Sigmoid colon (tissue), 7 donors: ENCODE measurements at places on chromosomes 12 and 14.

GRCh38 chr14:75539162-75539560, 16.9 kb downstream of the BATF start:
- DNase-seq = no peak

DNA sequence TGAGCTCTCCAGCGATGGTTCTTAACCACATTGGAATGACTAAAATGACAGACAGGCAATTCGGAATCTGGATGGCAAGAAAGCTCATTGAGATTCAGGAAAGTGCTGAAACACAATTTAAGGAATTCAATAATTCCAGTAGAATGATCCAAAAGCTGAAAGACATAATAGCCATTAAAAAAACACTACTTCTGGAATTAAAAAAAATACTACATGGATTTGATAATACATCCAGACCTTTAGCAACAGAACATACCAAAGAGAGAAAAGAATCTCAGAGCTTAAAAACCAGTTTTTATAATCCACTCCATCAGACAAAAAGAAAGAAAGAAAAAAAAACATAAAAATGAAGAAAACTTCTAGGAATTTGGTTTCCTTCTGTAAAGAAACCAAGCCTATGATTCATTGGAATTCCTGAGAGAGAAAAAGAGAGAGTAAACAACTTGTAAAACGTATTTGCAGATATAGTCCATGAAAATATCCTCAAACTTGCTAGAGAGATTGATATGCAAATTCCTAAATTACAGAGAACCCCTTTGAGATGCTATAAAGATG, 52.8 kb downstream of the SLCO1B1 start:
- DNase-seq = no peak

DNA sequence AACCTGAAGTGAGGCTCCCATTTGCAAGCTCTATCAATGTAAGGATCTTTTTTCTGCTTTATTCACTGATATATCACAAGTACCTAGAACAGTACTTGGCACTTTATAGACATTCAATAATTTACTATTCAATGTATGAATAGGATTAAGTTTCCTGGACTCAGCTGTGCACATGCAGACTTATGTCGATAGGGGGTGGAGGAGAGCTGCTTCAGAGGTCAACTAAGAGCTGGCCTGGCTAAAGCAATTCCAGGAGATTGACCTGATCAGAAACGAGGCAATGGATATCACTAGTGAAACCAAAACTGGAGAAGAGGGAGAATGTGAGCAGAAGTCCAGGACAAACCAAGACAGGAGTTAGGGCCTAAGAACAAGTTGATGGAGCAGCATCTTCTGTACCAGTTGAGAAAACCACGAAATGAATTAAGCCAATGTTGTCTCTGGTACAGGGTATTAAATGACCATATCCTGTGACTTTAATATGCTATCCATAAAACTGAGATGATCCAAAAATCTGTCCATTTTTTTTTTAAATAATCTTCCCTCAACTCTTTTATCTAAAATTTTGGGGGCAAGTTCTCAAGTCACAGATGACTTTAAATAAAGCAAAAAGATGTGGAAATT, 169.2 kb downstream of the PIK3C2G start:
- no peak for DNase-seq

DNA sequence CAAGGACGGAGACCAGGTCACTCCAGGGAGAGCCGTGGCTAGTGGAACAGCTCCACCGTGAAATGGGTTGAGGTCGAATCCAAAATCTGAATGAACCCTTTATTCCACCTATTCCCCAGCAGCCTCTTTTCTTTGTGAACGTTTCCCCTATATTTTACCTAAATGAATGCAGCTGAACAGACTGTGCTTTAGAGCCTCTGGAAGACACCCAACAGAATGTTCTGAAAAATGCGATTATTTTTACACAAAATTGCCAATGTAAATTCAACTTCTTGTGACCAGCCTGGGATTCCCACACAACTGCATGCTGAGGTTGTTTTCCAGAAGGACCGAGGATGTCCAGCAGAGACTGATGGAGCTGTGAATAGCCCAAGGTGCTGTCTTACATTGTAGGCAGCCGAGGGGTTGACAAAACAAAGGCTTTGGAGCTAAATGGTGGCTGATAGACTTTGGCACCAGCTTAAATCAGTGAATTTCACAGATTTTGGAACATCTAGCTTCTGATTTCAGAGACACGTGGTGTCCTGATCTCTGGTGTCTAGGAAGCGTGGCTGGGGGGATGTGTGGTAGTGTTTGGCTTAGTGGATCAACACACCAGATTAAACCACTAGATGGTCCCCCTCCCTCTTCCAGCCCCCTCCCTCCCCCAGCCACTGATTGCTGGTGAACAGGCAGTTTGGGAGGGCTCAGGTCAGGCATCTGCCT, 150.4 kb downstream of the ZNF664 start:
- DNase-seq = no peak

GRCh38 chr14:77033622-77034589, 5.4 kb upstream of the IRF2BPL start:
- peak; percentile 94 for DNase-seq

DNA sequence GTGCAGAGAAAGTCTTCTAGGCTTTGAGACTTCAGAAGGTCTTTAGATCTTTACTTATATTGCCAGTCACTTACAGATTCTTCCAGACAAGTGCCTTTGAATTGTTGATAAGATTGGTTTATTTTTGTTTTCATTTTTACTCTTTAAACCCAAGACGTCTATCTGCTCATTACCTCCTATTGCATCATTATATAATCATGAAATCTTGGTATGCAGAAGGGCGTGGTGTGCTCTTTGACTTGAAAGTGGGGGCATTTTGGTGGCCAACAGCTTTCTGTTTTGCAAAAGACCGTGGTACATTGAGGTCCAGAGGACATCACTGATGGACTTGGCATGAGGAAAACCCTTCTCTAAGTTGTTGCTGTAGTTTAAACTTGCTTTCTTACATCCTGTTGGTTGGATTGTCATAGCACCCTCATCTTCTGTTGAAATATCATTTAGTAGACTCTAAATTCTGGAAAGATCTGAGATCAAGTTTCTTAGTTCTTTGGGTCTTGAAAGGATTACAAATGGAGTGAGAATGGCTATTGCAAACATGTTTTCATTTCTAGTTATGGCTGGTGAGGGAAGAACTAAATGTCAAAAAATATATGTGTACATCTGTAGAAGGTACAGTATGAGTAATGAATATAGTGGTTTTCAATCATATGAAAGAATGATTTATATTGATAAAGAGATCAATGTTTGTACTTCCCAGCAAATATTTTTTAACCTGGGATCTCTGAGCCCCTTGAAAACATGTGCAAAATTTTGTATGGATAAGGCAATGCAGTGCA, 441.8 kb downstream of the NRXN3 start:
- DNase-seq = no peak

DNA sequence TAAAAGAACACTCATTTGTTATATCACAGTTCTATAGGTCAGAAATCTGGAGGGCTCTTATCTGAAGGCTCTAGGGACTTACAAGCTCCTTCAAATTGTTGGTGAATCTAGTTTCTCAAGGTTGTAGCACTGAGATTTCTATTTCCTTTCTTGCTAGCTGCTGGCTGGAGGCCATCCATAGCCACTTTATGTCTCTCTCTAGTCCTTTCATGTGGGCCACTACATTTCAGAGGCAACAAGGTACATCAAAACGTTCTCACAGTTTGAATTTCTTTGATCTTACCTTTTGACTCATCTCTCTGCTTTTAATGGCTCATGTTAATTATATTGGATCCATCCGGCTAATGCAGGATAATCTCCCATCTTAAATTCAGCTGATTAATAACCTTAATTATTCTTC, 286.8 kb downstream of the DIO2 start:
- no peak for DNase-seq

DNA sequence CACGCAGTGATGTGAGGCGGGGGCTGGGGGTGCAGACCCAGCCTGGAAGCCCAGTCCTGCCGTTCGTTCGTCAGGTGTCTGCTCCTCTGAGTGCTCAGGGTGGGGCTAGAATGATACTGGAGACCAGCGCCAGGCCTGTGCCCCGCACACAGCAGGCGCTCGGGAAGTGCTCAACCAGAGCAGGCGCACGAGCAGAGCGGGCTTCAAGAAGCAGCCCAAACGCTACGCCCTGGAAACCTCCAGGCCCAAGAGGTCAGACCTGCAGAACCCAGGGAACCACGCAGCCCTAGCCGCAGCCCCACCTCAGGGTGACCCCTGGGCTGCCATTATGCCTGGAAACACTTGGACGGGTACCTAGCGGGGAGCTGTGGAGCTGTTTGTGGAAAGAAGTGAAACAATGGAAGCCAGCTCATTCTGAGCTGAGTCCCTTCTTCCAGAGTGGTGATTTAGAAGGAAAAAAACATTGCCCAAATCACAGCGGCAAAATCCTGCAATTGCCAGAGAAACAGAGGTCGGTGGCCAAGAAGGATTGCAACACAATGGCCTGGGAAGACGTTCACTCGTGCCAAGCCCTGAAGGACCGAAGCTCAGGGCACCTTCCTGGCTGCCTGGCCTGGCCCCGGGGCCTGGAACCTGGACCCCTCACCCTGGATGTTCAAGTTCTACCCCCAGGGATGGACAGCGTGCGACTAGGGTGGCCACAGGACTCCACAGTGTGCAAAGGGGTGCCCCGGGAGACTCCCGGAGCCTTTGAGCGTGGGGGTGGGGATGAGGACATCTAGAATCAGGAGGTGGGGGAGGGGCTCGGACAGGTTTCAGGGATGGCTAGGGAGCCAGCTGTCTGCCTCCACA, 40.4 kb upstream of the DIO3 start:
- peak; percentile 72 for DNase-seq

- no peak for DNase-seq
Measured at GRCh38 chr14:20489093-20489994, 16.0 kb upstream of the RNASE10 start.

GRCh38 chr14:32049361-32050088, 27.6 kb upstream of the ARHGAP5 start:
- no peak for DNase-seq

GRCh38 chr12:98635657-98636323, 8.8 kb downstream of the IKBIP start:
- no peak for DNase-seq

- no peak for DNase-seq
Measured at GRCh38 chr12:98743362-98743953, 98.4 kb downstream of the APAF1 start.

DNA sequence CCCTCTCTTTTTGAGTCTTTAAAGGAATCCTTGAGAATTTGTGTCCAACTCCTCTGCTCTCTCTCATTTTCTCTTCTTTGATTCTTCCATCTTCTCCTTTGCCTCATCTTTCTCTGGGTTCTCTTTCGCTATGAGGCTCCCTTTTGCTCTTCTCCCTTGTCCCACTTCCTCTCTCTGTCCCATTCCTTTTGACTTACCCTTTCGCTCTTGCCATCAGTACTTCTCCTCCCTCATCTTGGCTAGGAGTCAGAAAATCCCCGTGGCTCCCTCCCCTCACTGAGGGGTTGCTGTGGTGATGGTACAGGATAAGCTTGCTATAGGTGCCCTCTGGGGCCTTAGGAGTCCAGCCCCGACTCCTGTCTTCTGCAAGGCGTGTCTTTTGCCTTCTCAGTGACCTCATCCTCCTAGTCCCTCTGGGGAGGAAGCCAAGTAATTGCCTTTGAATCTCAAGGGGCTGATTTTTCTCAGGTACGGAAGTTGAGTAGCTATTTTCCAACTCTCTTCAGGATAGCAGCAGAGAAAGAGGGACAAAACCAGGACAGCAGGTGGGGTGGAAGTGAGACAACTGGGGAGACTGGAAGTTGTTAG, 6.4 kb downstream of the PDE1B start:
- DNase-seq = no peak

DNA sequence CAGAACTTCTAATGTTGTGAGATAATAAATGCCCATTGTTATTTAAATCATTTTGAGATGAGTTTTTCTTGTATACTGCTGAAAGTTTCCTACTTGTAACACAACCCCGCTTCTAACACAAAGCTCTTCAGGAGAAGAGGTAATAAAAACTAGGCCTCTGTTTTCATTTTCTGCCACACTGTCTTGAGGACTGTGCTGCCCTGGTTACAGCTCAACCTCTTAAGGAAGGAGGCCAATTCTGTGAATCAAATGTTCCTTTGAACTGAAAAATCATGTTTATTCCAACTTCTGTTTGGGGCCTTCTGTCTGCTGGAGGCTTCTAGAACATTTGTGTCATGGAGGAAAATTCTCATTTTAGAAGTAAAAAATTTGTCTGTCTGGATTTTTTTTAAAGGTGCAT, 100.3 kb downstream of the LRIG3 start:
- DNase-seq = no peak

- DNase-seq = no peak
Measured at GRCh38 chr12:120879102-120879501, 25.1 kb downstream of the SPPL3 start.

GRCh38 chr12:107568718-107569117, 116.9 kb upstream of the PWP1 start:
- no peak for DNase-seq

DNA sequence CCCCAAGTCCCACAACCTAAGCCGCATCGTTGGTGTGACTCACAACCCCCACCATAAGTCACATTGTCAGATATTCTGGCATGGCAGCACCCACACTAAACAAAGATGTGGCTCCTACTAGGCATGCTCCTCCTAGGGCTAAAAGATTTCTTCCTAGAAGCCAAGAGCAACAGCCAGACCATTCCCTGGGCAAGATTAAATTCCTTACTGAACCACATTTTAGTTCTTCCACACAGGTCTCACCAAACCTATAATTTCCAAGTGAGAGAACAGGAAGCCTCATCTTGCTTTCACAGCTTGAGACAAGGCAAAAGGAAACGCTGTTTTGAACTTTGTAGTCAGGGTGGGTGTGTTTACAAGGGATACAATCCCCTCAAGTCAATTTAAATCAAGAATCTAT, 632.8 kb downstream of the DIO2 start:
- DNase-seq = no peak

DNA sequence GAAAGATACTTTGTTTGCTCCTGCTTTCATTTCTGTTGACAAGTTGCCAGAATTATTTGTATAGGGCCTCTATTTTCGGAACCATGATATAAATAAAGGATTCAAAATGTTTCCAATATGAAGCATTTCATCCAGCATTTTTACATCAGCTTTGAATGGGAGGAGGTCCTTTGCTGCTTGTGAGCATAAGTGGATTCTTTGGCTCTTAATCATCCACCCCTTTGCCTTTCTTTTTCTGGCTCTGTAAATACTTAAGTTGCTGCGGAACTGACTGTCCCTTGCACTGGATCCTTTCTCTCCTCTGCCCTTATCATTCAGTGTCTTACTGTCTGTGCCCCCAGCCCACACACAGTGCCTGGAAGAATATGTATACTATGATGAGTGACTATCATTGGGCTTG, 357.3 kb upstream of the RGS6 start:
- no peak for DNase-seq

- no peak for DNase-seq
Measured at GRCh38 chr14:90305176-90305601, 26.6 kb downstream of the NRDE2 start.

- no peak for DNase-seq
Measured at GRCh38 chr14:60510951-60511599, 2.1 kb downstream of the SIX6 start.

DNA sequence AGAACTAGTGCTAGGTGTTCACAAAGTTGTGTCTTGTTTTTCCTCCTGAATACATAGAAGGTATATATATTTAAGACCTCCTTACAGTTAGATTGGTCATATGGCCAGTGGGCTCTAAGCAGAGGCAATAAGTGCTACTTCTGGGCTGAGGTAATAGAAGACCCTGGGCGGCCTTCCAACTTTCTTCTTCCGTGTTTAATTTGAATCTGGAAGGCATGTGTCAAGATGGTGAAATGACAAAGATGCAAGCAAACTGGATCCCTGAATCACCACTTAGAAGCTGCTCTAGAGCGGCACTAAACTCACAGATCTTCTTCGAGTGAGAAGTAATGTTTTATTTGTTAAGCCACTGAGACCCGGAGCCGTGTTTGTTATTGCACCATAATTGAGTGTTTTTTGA, 201.0 kb upstream of the GZMB start:
- no peak for DNase-seq

- DNase-seq = no peak
Measured at GRCh38 chr14:92352158-92352985, 29.4 kb downstream of the SLC24A4 start.
